Keratinocyte (primary cell): ENCODE measurements at places on chromosomes 6 and 20. TPM values are rescaled to one million over a fixed set of nuclear protein-coding genes. Genes with fewer than 3 reads are reported as not detected.

DNA sequence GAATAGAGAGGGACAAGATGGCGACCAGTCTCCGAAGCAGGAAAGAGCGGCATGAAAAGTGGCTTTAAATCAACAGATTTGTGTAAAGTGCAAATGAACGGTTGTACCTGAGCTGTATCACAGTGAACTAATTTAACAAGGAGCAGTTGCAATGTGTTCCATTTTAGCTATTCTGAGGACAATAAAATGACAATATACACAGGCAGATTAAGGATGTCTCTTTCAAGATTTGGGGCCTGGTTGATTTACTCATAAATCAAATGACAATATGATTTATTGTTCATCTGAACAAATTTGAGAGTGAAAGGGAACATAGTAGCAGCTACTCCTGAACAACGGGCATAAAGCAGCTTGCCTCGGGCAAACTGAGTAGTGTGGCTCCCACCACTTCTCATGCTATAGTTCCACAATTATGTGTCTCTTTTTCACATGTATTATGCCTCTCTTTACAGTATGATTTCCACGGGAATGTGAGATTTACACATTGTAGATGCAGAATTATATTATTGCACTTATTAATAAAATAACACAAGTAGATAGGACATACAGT is 204.1 kb upstream of the AGPAT4 start:
- DNase-seq = no peak

The RBPJL gene
- polyA plus RNA-seq = not detected in 3 replicates

DNA sequence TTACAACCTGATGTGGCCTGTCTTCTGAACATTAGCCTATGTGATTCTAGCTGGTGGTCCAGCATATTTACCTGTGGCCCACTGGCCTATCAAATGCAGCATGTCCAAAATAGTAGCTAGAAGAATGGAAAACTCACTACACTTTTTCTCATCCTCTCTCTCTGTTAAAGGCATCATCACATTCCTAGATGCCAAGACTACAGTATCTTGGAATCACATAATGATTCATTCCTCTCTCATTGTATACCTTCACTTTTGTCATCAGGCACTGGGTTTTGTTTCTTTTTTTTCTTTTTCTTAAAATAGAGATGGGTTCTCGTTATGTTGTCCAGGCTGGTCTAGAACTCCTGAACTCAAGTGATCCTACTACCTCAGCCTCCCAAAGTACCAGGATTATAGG is 45.0 kb downstream of the FAM83B start:
- no peak for DNase-seq

DNA sequence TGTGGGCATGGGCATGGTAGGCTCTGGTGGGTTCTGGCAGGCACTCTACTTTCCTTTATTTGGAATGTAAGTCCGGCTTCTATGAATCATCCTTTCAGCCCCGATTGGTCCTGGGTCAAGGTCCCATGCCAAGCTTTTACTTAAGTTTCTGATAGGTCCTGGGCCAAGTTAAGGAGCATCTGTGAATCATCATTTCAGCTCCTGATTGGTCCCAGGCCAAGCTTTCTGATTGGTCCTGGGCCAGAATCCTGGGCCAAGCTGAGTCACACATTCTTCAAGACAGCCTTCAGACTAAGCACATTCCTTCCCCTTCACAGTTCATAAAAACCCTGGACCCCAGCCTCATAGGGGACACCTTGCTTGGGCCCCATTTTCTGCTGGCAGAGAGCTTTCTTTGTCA is 231.0 kb upstream of the EYS start:
- no peak for DNase-seq

The C20orf96 gene
- 3.5 to 4.7 TPM (median 3.6 TPM) in 3 replicates for polyA plus RNA-seq

The ZSCAN23 gene
- polyA plus RNA-seq = 1.2 to 2.1 TPM (median 1.8 TPM) in 3 replicates

The TNFRSF6B gene
- 51.9 to 151 TPM (median 58.1 TPM) in 3 replicates for polyA plus RNA-seq

DNA sequence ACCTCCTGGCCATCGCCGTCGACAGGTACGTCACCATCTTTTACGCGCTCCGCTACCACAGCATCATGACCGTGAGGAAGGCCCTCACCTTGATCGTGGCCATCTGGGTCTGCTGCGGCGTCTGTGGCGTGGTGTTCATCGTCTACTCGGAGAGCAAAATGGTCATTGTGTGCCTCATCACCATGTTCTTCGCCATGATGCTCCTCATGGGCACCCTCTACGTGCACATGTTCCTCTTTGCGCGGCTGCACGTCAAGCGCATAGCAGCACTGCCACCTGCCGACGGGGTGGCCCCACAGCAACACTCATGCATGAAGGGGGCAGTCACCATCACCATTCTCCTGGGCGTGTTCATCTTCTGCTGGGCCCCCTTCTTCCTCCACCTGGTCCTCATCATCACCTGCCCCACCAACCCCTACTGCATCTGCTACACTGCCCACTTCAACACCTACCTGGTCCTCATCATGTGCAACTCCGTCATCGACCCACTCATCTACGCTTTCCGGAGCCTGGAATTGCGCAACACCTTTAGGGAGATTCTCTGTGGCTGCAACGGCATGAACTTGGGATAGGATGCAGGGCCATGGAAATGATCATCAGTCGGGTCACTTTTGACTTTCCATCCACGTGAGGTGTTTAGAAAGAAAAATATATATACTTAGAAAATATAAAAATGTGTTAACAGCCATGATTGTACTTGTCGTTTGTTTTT is 868 bp downstream of the MC3R start:
- no peak for DNase-seq

The NSFL1C gene
- polyA plus RNA-seq = 23.9 to 45.4 TPM (median 38.8 TPM) in 3 replicates

DNA sequence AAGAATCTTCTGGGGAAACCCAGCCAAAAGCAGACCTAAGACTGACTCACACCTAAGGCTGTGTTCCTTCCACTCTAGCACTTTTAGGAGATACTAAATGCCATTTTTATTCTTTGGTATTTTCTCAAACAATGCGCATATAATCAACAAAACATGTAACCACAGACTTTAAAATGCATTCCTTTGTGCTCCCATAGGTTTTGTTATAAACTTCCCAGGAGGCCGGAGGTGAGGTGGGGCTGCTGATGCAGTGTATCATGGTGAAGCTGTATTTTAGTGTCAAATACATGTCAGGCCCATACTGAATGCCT is 155.2 kb downstream of the BTBD3 start:
- DNase-seq = no peak

The SALL4 gene
- polyA plus RNA-seq = 0.04 to 0.45 TPM (median 0.17 TPM) in 3 replicates

The FAM217A gene
- polyA plus RNA-seq = not detected in 3 replicates

- no peak for DNase-seq
Measured at GRCh38 chr20:22582964-22583772, 1.2 kb downstream of the FOXA2 start.

DNA sequence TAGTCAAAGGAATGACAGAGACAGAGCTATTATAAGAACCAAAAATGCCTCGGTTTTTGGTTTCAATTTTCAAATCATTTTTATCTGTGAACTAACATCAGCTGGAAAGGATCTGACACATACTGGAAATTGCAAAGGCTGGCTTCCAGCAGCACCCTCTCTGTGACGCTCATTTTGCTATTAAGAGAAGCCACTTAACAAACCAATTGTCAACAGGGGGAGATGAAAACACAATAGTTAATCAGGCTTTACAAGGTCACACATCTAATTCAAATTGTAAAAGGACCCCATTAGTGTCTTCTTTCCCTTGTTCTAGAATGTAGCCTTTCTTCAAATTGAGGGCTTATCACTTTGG is 160.5 kb downstream of the TFAP2B start:
- no peak for DNase-seq

The PLCB4 gene
- 2.4 to 4.1 TPM (median 3.1 TPM) in 3 replicates for polyA plus RNA-seq

The PRL gene
- polyA plus RNA-seq = not detected in 3 replicates

The MYL9 gene
- 1.7 to 5.2 TPM (median 2.8 TPM) in 3 replicates for polyA plus RNA-seq

The CD109 gene
- 43.8 to 66.1 TPM (median 58.2 TPM) in 3 replicates for polyA plus RNA-seq

- no peak for DNase-seq
Measured at GRCh38 chr20:48190757-48191156, 405.5 kb upstream of the SULF2 start.

The CDSN gene
- 4.0 to 8.3 TPM (median 5.0 TPM) in 3 replicates for polyA plus RNA-seq

The C6orf52 gene
- polyA plus RNA-seq = not detected in 3 replicates

DNA sequence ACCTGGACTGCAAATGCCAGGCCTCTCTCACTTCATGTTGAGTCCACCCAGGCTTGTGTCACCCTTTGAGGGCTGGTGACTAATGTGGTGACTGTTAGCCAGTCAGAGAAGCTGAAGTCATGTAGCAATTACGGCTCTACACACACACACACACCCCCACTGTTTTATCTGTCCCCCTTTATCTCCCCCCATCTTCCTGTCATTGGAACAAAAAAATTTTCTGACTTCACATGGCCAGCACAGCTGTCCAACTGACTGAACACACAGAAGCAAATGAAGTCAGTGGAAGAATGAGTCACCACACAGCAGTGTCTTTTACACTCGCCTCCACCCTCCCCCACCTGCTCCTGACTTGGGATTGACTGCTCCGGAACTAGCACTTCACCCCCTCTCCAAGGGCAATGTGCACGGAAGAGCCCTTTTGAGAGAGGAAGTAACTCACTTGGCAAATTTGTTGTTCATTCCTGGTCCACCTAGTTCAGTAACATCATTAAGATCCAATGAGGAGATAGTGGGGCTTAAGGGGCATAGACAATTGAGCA is 198.0 kb downstream of the RNF144B start:
- no peak for DNase-seq

- no peak for DNase-seq
Measured at GRCh38 chr20:40893610-40894236, 134.9 kb upstream of the TOP1 start.
